ENCODE measurements at places on chromosomes 6 and 20.

DNA sequence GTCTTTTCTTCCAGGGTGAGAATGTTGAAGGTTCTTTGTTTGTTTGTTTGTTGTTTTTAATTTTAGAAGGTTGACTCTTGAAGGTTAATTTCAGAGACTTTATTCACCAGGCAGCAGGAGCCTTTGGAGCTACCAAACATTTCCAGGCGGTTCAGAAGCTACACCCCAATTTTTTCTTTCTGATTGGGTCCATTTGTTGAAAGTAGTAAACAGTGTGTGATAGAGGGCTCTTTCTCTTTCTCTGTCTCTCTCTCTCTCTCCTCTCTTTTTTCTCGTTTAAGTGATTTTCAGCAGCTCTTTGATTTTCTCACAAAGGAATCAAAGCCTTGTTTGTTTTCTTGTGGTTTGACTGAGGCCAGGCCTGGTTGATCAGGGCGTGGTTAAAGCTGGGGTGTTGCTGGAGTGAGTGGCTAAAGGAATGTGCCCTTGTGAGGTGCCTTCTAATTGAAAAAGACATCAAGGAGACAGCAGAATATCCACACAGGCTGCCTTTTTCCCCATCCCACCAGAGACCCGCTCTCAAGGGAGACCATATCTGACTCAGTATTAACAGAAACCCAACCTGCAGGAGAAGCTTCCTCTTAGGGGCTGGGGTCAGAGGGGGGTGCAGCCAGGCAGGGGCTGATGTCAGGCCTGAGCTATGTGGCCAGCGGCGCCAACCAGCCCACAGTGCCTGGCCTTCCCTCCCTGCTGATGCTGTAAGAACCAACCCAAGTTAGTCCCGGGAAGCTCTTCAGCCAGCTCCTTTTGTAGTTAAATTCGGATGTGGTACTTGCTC is 40.4 kb upstream of the NAA20 start:
- peaks cover 4% of the 10 kb centered on the region for H3K4me1 ChIP-seq
- no peak overlapping the region for H3K4me3 ChIP-seq
- H3K36me3 ChIP-seq = no peaks in the 10 kb centered on the region
- H3K27ac ChIP-seq = no peak overlapping the region

DNA sequence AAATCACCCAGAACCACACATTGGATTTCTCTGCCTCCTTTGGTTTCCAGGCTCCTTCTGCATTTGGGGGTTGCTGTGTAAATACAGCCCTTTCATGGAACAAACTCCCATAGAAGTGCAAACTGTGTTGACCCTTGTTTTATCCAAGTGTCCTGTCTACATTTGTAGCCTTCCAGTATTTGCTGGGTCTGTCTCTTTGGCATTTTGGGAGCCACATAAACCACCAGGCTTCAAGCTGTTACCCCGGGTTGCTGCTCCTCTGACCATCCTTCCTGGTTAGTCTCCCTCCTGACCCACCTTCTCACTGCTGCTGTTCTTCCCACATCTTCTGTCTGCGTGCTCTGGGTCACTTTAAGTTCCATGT is 7.6 kb upstream of the MTHFD1L start:
- no peak overlapping the region for H3K4me3 ChIP-seq
- peaks cover 5% of the 10 kb centered on the region for H3K36me3 ChIP-seq
- H3K4me1 ChIP-seq = no peaks in the 10 kb centered on the region

DNA sequence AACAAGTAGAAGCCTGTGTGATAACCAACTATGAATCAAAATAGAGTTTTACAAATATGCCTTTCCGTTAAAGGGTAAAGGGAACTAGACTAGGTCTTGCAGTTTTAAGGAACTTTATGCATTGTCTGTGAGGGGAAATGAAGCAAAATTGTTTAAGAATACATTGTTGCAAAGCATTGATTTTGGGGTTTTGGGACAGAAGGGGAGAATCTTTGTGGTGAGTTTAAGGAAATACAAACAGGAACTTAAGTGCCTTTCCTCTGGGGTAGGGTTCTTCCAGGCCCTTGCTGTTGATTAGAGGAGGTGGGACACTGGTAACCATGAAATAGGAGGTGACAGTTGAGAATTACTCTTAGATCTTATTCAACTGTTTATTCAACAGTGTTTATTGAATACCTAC is 4.7 kb downstream of the MAPK14 start:
- H3K27ac ChIP-seq = no peak overlapping the region
- no peaks in the 10 kb centered on the region for H3K27me3 ChIP-seq
- no peak overlapping the region for H3K4me3 ChIP-seq

DNA sequence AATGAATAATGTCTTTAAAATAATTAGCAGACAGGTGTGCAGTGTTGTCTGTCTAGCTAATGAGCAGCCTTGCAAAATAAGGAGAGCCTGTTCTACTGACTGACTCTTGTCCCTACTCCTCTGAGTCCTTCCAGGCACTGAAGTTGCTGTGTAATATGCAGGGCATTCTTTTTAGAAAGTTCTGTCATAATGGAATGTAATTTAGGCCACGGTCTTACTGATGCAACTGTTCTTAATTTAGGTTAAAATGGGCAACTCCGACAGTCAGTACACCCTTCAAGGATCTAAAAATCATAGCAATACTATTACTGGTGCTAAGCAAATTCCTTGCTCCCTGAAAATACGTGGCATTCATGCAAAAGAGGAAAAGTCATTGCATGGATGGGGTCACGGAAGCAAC is 133.9 kb downstream of the TIAM2 start:
- H3K27ac ChIP-seq = no peak overlapping the region
- H3K4me1 ChIP-seq = peaks cover 2% of the 10 kb centered on the region
- peaks cover 9% of the 10 kb centered on the region for H3K36me3 ChIP-seq
- no peaks in the 10 kb centered on the region for H3K27me3 ChIP-seq
- DNase-seq = no peak

DNA sequence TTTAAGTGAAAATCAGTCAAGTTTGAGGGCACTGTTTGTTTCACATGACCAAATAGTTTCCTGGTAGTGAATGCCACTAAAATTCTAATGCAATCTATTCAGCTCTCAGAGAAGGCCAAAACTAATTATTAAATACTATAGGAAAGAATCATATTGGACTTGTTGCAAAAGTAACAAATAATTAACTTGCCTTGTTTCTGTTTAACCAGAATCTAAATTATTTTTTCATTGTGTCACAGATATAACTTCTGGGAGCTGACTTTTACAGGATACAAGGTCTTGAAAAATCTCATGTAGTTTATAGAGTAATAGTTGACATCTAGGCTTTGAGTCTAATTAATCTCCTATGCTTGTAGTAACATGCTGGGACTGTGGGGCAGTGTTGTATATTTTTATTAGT is 44.5 kb downstream of the PRSS35 start:
- no peak overlapping the region for H3K4me3 ChIP-seq
- H3K4me1 ChIP-seq = peaks cover 2% of the 10 kb centered on the region
- H3K27ac ChIP-seq = no peak overlapping the region
- no peaks in the 10 kb centered on the region for H3K27me3 ChIP-seq
- DNase-seq = no peak

GRCh38 chr20:46420878-46421277 is 14.5 kb upstream of the ELMO2 start:
- no peaks in the 10 kb centered on the region for H3K27me3 ChIP-seq
- peaks cover 5% of the 10 kb centered on the region for H3K4me1 ChIP-seq
- no peak overlapping the region for H3K4me3 ChIP-seq
- no peak overlapping the region for H3K27ac ChIP-seq
- no peaks in the 10 kb centered on the region for H3K36me3 ChIP-seq

GRCh38 chr6:27439371-27439770 is 33.5 kb downstream of the ZNF184 start:
- no peaks in the 10 kb centered on the region for H3K36me3 ChIP-seq
- H3K27ac ChIP-seq = no peak overlapping the region
- H3K27me3 ChIP-seq = no peaks in the 10 kb centered on the region
- H3K4me1 ChIP-seq = no peaks in the 10 kb centered on the region

DNA sequence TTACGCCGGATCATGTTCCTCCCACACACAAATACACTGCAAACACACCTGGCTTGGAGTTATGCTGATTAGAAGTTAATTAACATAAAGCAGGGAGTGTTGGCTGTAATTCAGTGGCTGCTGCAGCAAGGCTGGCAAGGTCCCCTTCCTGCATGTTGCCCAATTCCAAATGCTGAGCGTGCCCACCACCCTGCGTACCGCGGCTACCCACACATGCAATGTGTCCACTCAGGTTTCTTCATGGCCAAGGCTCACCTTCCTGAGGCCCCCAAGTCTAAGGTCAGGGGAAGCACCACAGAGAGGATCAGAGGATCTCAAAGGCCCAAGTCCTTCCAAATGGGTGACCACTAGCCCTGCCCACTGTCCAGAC is 11.6 kb upstream of the PRND start:
- no peaks in the 10 kb centered on the region for H3K27me3 ChIP-seq
- no peak overlapping the region for H3K27ac ChIP-seq
- DNase-seq = no peak
- no peak overlapping the region for H3K4me3 ChIP-seq
- no peaks in the 10 kb centered on the region for H3K4me1 ChIP-seq
- H3K36me3 ChIP-seq = no peaks in the 10 kb centered on the region

GRCh38 chr20:47139934-47140535 is 216.5 kb downstream of the ZMYND8 start:
- H3K27ac ChIP-seq = no peak overlapping the region
- H3K4me1 ChIP-seq = no peaks in the 10 kb centered on the region
- DNase-seq = no peak
- no peaks in the 10 kb centered on the region for H3K27me3 ChIP-seq

Measured in H9 (cell line).